Pons (tissue), 1 donor: ENCODE measurements at places on chromosomes 2 and 18.

- no peak for DNase-seq
Observed at GRCh38 chr2:47109007-47109375, 46.1 kb downstream of the STPG4 start.

DNA sequence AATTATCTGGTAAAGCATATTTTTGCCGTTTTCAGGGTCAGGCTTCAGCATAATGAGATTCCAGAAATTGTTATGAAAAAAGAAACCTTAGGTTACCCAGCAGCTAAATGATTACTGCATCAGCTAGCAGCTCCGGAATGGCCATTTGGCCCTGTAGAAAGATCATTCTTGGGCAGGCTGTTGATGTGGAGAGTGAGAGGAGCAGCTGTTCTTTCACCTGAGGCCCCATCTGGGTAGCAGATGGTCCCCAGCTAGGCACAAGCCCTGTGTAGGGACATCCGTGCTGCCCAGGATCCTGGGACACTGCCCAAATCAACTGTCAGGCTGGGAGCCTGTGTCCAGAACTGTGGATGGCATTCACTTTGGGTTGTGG, 61.8 kb downstream of the NEDD4L start:
- no peak for DNase-seq

- no peak for DNase-seq
Observed at GRCh38 chr2:112869258-112869842, 32.8 kb upstream of the IL1B start.

DNA sequence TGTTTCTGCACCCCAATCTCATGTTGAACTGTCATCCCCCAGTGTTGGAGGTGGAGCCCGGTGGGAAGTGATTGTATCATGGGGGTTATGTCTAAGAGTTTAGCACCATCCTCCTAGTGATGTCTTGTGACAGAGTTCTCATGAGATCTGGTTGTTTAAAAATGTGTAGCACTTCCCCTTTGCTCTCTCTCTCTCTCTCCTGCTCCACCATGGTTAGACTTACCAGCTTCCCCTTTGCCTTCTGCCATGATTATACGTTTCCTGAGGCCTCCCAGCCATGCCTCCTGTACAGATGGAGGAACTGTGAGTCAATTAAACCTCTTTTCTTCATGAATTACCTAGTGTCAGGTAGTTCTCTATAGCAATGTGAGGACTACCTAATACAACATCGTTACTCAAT, 396.9 kb upstream of the LRATD1 start:
- no peak for DNase-seq

- no peak for DNase-seq
Observed at GRCh38 chr18:23521907-23522306, 18.6 kb downstream of the RMC1 start.

DNA sequence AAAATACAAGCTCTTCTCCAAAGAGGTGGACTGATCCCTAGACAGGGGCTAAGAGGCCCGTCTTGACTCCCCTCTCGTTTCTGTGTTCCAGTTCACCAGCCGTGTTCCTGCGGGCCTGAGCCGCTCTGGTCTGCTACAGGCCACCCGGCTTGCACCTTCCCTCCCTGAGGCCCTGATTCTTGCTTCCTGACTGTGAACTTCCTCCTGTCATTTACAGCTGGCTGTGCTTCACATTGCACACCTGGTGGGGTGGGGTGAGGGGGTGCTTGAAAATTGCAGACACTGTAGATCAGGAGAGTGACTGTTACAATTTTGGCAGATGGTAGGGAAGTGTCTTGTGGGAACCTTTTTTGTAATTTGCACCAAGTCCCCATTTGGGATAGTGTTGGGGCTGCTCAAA, 64.4 kb downstream of the TSN start:
- DNase-seq = no peak

- DNase-seq = peak; percentile 68
Observed at GRCh38 chr2:223613017-223613950, 11.1 kb upstream of the SCG2 start.

- no peak for DNase-seq
Observed at GRCh38 chr2:122528061-122528460, 772.6 kb downstream of the TSN start.

GRCh38 chr2:74915743-74916142, 42.7 kb upstream of the POLE4 start:
- DNase-seq = no peak

DNA sequence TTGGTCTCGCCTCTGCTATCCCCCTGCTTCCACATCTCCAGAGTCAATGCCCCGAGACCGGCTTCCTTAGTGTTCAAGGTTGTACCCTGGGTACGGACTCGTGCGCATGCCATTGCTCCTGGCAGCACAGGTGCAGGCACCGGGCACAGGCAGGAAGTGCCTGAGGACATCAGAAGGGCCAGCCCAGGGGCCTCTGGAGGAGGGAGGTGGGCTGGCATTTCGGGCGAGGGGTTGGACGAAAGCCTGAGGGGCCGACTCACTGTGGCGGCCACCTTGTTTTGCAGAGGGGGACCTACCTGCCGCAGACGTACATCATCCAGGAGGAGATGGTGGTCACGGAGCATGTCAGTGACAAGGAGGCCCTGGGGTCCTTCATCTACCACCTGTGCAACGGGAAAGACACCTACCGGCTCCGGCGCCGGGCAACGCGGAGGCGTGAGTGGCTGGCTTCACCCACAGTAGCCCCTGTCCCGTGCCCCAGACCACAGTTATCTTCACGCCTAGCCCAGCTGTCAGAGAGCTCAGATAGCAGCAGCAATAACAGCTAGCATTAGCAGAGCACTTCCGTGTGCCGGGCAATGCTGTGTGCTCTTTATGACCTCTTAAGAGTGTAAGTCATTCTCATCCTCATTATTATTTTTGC, 12.5 kb downstream of the ITM2C start:
- no peak for DNase-seq

DNA sequence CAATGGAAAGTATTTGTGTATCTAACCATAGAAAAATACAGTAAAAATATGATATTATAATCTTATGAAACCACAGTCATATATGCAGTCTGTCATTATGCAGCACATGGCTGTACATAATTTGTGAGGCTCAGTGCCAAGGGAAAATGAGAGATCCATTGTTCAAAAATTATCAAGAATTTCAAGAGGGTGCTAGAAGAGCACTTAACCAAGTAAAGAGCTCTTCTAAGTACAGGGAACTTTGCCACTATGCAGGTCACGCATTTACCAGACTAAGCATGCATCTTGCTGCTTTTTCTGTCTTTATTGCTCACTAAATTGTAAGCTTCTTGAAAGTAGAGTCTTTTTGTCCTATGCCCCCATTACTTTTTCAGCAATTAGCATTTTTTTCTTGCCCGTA, 438.0 kb downstream of the LRP1B start:
- DNase-seq = no peak

GRCh38 chr2:238915596-238915995, 67.7 kb downstream of the TWIST2 start:
- no peak for DNase-seq

- DNase-seq = peak; percentile 32
Observed at GRCh38 chr2:85534881-85535280, 4.1 kb upstream of the MAT2A start.

DNA sequence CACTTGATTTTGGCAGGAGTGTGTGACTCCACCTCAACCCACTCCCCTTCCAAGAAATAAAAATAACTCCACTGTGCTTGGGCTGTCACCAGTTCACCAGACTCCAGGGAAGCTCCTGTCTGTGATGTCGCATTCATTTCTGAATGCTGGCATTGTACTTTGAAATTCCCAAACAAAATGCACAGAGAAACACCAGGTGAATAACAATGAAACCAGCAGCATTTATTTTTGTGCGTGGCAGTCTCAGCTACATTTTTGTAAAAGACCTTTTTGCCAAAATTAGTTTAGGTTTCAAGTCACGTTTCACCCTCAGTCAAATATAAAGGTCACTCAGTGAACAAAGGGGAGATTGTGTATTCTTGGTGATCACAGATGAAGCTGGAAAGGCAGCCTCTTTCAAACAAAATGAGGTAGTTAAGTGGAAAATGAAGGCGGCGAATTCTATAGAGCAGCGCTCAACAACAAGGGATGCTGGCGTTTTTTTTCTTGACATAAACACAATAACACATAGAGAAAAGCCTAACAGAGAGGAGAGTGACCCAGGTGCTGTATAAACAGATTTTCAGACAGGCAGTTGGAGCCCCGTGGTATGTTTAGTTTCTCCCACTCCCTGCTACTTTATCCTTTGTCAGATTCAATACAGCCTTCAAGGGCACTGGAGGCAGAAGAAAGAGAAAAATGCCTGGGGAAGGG, 210.3 kb upstream of the GCFC2 start:
- peak; percentile 93 for DNase-seq

GRCh38 chr2:229653531-229653930, 60.8 kb downstream of the DNER start:
- no peak for DNase-seq

- DNase-seq = no peak
Observed at GRCh38 chr2:14861181-14861580, 228.7 kb downstream of the LRATD1 start.

DNA sequence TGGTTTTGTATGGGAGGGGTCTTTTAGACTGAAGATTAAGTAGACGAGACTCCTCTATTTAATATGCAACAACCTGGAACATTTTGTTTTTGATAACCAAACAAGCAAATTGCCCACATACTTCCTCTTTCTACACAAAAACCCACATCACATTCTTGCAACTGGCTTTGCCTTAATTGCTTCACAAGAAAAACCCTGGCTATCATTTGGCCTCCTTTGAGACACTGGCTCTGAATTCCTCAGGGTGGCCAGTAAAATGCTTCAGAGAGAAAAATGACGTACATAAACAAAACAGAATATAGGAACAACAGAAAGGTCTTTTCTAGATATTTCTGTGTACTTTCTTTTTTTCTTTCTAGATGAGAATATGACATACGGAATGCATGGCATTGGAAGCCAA, 103.0 kb downstream of the TRIB2 start:
- DNase-seq = no peak

- DNase-seq = no peak
Observed at GRCh38 chr18:3689986-3690763, 240.2 kb downstream of the TGIF1 start.

GRCh38 chr2:121321476-121321875, 36.5 kb upstream of the TFCP2L1 start:
- DNase-seq = no peak

DNA sequence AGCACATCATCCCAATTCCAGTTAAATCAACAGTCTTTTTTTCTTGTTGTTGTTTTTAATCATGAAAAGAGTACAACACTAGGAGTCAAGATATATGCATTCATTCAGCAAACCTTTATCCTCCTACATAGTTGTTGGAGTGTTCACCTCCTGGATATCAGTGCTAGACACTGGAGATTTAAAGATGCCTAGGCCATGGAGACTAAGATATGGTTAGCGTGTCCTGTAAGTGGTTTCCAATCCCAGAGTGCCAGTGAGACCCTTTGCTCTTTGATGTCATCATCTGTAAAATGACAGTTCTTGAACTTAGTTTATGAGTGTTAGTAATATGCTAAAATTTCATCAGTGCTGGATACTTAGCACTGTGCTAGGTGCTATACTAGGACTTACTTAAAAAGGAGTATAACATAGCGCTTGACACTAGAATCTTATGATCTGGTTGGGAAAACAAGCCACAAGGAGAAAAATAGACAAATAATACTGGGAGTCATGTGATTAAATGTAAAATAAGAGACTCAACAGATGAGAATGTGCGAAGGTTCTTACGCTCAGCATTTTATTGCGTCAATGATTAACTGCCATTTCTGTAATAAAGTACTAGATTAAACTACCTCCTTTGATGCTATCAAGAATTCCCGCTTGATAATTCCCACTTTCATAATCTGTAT, 31.5 kb downstream of the BABAM2 start:
- no peak for DNase-seq

- no peak for DNase-seq
Observed at GRCh38 chr2:60849187-60849586, 32.2 kb upstream of the REL start.

DNA sequence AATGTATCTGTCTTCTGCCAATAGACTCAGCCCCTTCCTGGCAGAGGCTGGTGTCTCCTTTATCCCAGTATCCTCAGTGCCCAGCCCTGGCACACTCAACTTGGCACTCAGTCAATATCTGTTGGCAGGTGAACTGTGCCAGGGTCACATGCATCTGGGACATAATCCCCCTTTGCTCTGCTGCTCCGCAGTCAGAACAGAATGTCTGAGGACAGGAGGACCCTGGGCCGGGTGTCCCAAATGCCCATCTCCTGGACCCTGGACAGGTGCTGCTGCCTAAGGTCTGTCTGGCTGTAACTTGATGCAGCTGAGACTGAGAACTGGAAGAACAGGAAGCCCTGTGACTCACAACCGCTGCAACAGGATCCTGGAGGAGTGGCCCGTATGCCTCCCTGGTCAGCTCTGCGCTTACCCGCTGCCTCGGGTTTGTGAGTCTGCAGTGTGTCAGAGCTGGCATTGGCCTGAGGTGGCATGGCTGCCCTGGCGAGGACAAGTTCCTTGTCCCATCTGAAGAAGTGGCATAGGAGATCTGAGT, 11.4 kb downstream of the HK2 start:
- DNase-seq = peak; percentile 57

DNA sequence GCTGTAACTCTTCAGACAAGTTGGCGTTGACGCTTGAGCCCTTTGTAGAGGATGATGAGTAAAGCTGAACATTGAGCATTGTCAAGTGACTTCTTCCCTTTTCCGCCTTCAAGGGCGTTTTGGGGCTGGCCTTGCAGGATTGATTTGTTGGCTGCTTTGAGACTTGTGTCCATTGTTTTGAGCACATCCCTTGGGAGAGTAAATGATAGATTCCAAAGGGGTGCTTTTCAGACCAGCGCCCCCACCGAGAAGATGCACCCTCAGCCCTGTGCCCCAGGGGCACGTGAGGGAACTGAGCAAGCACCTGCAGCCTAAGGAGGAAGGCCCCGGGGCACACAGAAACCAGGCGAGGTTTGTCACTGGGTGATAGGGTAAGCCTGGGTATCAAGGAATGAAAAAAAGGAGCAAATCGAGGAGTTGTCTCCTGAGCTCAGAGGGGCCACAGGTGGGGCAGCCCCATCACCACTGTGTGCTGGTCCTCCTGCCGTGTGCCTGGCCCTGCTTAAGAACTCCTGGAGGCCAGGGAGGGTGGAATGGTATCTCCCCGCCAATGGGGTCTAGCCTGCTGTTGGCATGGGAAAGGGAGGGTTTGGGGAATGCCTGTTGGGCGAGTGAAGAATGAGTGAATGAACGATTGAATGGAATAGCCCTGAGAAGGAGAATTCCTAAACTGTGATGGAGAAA, 64.0 kb downstream of the RAB31 start:
- DNase-seq = peak; percentile 57

DNA sequence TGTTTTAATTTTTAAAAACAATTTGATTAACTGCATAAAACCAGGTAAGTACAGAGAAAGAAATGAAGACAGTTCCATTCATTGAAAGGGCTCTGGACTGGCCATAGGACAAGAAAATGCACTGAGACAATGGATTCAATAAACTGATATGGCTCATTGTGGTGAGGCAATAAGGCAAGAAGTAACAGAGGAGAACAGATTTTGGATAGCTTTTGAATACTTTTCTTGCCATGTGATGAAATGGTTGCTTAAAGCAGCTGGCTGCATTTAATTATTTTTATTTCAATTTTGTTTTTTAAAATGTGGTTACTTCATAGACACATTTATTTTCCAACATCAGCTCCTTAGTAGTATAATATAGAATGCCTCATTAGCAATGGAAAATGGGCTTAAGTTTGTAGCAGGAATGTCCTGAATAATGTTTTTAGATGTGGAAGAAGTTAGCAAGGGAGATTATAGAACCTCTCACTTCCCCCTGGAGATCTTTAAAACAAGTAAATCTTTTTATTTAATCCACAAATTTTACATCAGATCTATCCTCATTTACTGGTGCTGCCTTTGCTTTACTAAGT, 646.9 kb upstream of the ZEB2 start:
- DNase-seq = no peak

GRCh38 chr2:222360146-222360545, 61.3 kb upstream of the PAX3 start:
- no peak for DNase-seq

GRCh38 chr2:68767996-68768395, 33.4 kb downstream of the ARHGAP25 start:
- DNase-seq = no peak
